ENCODE measurements at places on chromosomes 16 and 17.

DNA sequence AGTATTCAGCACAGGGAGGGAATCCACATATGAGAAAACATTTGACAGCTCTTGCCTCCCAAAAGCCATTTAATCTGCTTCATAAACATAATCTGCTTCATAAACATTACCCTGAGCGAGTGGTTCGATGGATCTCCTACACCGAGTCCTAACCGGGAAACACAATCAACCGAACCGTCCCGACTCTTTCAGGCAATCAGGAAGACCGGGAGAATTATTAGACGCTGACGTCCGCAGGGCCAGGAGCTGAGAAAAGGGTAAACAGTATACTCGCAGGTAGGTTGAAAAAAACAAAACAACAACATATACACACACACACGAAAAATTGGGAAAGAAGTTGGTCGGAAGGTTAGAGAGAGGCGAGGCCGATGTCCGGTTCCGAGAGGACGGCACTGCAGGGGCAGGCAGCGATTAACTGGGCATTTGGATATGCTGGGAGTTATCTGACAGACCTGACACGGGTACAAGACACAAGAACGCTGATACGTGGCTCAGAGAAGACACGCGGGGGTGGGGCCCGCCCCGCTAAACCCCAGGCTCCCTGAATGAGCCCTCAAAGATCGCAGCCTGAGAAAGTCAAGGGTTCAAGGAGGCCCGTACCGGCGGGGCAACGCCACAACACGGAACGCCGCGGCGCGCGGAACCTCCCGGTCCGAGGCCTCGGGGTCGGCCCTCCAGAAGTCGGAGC lies 585 bp downstream of the AP1G1 start:
- DNase-seq, result no peak

- DNase-seq, result peak; percentile 91
Measured at GRCh38 chr16:13957197-13958078, 37.5 kb downstream of the ERCC4 start.

DNA sequence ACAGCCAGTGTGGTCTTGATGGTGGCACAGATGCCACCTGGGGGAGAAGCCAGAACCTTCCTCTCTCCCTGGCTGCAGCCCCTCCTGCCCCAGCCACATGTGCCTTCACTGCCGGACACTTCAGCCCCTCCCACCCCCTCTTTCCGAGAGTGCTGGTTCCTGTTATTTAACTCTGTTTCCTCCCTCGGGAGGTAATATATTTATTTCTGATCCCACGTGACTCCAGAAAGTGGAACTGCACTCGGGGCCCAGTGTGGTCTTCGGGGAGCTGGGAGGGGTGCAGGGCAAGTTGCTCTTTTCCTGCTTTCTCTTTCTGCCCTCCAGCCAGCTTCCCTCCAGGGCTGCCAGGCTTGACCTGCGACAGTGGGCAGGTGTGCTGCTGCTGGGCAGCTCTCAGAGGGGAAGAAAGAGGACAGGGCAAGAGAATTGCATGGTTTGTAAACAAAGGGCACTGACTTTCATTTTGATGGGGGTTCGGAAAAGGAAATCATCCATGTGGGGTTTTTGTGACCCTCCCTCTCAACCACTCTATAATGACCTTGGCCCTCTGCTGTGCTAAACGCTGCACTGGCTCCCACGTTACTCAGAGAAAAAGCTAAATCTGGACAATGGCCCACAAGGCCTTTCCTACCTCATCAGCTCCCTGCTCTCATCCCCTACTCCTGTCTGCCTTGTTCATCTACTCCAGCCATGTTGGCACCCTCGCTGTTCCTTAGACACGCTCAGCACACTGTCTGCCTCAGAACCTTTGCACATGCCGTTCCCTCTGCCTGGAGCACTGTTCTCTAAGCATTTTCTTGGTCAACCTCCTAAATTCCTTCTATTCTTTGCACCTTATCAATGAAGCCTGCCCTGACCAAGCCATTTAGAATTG lies 8.2 kb upstream of the CIITA start:
- DNase-seq, result no peak

DNA sequence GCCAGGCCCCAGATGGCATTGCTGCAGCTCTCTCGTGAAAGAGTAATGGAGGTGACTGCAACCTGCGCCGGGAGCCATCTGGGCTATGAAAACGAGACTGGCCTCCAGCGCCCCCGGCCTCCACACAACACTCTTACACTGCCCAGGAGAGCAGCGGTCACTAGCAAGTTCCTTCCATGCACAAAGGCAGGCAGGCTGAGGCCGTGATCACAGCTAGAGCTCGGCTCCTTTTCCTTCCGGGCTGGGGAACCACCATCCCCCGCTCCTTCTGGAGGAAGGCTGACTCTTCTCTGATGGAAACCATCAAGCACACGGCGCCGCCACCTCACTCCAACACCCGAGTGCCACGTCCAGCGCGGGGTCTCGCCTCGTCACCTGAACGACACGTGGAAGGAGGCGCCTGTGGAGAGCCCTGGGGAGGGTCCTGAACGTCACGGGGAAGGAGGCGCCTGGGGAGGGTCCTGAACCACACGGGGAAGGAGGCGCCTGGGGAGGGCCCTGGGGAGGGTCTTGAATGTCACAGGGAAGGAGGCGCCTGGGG lies 61.9 kb downstream of the KLHDC4 start:
- no peak for DNase-seq

GRCh38 chr17:4950746-4951204 lies at the start of gene ENO3:
Gene ENO3 (plus strand): TSS chr17:4951119. CDS start chr17:4951830, 711 bp downstream.
- DNase-seq, result no peak

- DNase-seq, result no peak
Measured at GRCh38 chr17:67290711-67291291, 45.8 kb upstream of the HELZ start.

GRCh38 chr16:50281391-50282009 lies 15.1 kb downstream of the ADCY7 start:
- no peak for DNase-seq

DNA sequence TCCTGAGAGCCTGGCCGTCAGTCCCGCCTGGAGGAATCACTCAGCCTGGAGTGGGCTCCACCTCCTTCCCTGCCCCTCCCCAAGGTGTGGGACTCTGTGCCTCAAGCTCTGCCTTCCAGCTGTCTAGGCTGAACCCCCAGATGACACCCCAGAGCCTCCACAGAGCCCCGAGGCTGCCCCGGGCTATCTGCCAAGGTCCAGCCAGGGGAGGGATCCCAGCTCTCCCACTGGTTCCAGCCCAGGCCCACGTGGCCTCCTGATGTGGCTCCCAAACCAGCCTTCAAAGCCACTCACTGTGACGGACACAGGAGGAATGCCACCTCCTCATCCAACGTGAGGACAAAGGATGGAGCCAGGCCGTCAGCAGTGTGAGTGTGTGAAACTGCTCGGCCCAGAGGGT lies 45.6 kb upstream of the ENPP7 start:
- no peak for DNase-seq
